ENCODE measurements at places on chromosomes 16 and 17.

GRCh38 chr17:34763728-34764665 lies 184.6 kb downstream of the TMEM132E start:
- no peak for DNase-seq

DNA sequence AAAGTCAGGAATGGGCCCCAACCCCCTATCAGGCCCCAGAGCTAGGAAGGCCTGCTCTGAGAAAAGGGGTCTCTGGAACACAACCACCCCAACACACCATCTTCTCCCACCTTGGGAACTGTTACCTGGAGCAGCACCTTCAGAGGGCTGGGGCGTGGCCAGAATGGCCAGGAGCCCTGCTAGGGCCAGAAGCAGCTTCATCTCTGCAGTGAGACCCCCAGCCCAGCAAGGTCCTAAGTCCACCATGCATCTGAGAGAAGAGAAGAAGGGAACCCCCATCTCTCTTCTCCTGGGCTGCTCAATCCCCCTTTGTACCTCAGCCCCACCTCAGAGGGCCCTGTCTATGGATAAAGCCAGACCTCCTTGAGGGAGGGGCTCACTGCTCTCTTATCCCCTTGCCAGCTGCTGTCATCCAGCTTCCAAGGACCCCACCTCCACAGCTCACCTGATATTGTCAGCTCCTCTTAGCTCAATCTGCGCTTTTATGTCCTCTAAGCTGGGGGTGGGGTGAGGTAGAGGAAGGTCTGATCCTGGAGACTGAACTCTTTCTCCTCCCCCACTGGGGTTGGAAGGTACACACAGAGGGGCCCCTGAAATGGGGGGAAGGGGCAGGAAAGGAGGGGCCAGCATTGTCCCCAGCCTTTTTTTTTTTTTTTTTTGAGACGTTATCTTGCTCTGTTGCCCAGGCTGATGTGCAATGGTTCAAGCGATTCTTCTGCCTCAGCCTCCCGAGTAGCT lies at the start of gene MPO:
TSS of gene MPO (minus strand) at position 456 of the 738 bp plus-strand sequence. CDS start at position 279, 177 bp downstream.
- DNase-seq: no peak

GRCh38 chr17:65565559-65565958 lies 4.1 kb upstream of the AXIN2 start:
- no peak for DNase-seq

DNA sequence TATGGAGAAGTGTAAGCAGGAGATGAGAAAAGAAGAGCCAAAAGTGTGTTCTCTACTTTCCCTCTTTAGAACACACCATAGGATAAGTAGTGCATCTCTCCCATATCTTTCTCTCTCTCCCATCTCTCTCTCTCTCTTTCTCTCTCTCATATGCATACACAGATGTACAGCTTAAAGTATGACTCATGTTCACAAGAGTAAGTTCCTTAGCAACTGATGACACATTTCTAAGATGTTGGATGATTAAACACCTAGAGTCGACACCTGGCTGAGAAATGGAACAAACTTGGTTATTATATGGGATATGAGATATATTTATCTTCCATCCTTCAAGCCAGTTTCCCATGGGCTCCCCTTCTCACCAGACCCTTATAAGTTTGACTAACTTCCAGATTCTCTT lies 113.5 kb downstream of the TMEM132E start:
- no peak for DNase-seq

- no peak for DNase-seq
Measured at GRCh38 chr17:81840826-81841778, 6.3 kb upstream of the PPP1R27 start.

DNA sequence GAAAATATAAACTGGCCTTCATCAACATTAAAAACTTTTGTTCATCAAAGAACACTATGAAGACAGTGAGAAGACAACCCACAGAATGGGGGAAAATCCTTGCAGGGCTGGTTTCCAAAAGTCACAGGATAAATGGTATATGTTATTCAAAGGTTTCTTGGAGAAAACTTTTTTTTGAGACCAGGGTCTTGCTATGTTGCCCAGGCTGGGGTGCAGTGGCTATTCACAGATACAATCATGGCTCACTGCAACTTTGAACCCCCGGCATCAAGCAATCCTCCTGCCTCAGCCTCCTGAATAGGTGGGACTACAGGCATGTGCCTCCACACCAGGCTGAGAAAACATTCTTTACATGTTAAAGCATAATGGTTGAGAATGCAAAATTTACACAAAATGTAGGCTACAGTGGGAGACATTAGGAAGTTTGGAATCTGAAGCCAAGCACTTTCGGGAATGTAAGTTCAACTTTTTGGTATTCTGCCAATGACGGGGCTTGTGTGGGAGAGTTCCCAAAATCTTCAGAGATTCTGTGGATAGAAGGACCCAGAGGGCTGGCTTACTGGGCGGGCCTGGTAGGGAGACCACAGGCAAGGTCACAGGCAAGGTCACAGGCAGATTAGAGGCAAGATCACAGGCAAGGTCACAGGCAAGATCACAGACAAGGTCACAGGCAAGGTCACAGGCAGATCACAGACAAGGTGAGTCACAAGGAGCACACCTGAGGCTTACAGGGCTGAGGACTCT lies 24.2 kb upstream of the ATP2A3 start:
- no peak for DNase-seq

- no peak for DNase-seq
Measured at GRCh38 chr17:42411361-42411760, 11.7 kb downstream of the CAVIN1 start.

DNA sequence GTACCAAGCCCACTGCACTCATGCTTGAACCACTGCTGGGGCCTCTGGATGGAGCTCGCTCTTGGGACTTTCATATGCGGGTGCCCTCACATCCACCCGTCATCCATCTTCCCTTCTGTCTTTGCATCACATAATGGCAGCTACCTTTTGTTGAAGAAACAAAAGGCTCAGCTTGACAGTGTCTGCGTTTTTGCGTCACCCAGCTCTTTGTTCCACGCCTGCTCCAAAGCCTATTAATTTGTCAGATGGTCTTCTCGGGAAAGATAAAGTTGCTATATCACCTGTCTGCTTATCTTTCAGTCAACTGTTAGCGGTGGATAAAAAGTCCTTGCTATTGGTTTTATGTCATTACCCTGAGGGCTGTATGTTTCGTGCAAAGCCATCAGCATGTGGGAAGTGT lies 18.1 kb upstream of the BCO1 start:
- DNase-seq: no peak

DNA sequence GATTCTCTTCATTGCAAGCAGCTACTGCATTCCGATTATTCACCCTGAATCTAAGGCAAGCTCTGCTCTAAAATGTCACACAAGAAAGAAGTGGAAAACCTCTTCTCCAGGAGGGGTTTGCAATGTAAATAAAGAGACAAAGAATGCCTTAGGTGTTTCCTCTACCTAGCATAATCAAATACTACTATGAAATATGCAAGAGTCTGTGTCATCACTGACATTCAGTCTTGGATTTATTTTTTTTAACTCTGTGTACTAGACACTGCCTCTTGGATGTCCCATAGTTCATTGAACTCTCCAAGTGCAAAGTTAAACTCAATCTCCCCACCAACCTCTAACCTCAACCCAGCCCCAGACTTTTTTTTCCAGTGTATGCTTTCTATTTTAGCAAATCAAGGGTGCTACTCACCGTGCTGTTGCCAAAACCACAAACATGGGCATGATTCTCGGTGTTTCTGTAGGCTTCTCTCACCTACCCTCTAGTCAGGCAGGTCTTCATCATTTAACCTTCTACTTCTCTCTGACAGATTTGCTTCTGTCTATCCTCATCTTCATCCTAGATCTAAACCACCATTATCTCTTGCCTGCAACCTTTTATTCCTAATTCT lies 329.1 kb downstream of the CDH13 start:
- DNase-seq: no peak

- no peak for DNase-seq
Measured at GRCh38 chr17:20271011-20271610, 196.2 kb downstream of the LGALS9B start.

GRCh38 chr17:2090804-2091534 lies 36.1 kb downstream of the HIC1 start:
- no peak for DNase-seq

DNA sequence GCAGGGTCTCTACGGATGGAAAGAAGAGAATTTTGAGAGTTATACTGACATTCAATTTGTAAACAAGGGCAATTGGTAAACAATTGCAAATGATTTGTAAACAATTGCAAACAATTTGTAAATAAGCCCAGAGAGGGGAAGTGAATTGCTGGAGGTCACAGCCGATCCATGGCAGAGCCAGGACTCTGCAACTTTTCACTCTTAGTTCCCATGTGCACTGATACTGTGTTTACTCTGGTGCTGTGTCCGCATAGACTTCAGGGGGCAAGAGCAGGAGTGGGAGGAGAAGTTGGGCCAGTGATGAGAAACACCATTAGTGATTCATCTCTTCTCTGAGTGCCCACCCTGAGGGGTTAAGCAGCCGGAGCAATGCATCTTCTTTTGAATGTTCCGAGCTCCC lies 14.0 kb downstream of the SCNN1G start:
- DNase-seq: no peak

- DNase-seq: no peak
Measured at GRCh38 chr17:50559674-50560184, 786 bp upstream of the CACNA1G start.

DNA sequence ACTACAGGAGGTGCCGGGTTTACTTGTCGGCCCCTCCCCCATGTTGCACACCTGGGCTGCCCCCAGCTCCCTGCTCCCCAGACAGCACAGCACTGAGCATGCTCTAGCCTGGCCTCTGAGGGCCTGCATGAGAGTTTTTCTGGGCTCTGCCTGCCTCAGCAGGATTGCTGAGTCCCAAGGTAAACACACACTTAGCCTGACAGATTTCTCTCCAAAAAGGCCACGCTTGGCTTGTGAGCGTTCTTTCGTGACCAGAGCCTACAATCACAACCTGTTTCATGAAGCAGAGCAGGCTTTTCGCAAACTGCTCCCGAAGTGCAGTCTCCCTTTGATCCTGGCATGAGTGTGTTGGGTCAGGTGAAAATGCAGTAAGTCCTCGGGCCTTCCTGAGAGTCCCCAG lies 9.8 kb upstream of the CD300E start:
- DNase-seq: no peak

GRCh38 chr16:62638964-62639870 lies 603.0 kb upstream of the CDH8 start:
- no peak for DNase-seq

- DNase-seq: no peak
Measured at GRCh38 chr17:18626152-18626870, 17.9 kb downstream of the TBC1D28 start.

DNA sequence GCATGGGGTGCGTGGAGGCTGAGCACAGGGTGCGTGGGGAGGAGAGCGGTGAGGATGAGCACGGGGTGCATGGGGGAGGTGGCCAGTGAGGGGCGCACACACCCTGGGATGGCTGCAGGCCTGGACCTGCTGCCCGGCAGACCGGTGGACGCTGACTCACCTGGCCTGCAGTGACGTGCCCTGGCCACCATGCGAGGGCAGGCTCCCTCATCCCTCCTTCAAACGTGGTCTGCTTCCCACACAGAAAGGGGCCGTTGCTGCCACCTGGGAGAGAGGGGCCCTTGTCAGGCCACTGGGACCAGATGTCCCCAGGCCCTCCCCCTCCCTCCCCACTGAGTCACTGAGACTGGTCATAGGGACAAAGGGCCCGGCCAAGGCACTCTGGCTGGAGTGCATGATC lies 20.1 kb upstream of the APRT start:
- no peak for DNase-seq

GRCh38 chr16:6558661-6559060 lies 774.0 kb upstream of the RBFOX1 start:
- no peak for DNase-seq

DNA sequence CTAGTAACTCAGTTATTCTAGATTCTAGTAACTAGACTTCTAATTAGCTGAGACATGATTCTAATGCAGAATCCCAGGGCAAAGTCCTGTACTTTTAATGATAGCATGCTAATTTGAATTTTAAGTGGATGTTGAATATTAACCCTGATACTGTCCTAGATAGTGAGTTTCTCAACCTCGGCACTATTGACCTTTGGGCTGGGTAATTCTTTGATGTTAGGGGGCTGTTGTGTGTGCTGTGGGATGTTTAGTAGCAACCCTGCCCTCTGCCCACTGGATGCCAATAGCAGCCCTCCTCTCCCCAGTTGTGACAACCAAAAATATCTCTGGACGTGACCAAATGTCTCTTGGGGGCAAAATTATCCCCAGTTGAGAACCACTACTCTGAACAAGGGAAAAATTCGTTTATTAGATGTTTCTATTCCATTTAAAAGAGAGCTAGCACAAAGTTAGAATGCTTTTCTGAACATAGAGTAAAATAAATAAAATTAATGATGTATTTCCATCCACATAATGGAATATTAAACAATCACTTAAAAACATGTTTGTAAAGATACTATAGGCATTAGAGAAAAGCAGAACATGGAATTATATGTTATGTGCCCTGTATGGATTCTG lies 30.2 kb downstream of the SALL1 start:
- DNase-seq: no peak

- DNase-seq: no peak
Measured at GRCh38 chr16:86074651-86075487, 175.9 kb downstream of the IRF8 start.

GRCh38 chr16:84511831-84512230 lies 7.4 kb upstream of the MEAK7 start:
- DNase-seq: no peak

DNA sequence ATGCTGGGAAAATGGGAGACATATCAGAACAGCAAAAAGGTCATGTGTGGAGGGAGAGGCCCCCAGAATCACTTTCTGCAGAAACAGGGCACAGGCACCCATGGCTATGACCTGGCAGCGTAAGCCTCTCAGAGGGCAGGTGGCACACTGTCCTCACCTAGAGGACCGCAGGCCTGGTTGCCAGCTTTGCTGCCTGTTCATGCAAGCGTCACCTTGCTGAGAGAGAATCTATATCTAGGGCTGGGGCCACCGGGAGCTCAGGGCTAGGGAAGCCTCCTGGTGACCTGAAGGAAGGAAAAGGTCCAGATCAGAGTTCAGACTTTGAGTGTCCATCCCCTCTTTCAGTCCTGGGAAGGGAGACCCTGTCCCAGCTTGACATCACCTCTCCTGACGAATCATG lies 78.7 kb downstream of the GOSR1 start:
- no peak for DNase-seq

- peak; percentile 53 for DNase-seq
Measured at GRCh38 chr17:50026837-50027171, 29.1 kb upstream of the ITGA3 start.

- DNase-seq: no peak
Measured at GRCh38 chr17:4898927-4899326, 409 bp upstream of the C17orf107 start.

DNA sequence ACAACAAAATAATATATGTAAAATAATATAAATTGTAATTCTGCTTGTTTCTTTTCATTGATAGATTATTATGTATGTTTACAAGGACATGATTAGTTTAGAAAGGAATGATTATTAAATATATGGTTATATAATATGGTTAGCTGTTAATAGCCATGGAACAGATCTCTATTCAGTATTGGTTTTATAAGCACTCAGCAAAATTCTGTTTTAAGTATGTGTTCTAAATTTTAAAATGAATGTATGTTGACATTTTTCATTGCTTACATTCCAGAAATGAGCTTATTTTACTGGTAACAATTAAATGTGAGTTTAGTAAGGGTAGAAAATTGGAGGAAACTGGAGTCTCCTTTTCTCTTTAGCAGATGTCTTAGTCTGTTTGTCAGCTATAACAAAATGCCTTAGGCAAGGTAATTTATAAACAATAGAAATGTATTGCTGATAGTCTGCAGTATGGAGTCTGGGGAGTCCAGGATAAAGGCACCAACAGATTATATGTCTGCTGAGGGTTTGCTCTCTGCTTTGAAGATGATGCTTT lies 45.4 kb downstream of the NFAT5 start:
- no peak for DNase-seq

Measured in activated CD4-positive, CD25-positive, alpha-beta regulatory T cell (primary cell).